Mesothelial cell of epicardium (in vitro differentiated cells): ENCODE measurements at places on chromosomes 3 and 15.

DNA sequence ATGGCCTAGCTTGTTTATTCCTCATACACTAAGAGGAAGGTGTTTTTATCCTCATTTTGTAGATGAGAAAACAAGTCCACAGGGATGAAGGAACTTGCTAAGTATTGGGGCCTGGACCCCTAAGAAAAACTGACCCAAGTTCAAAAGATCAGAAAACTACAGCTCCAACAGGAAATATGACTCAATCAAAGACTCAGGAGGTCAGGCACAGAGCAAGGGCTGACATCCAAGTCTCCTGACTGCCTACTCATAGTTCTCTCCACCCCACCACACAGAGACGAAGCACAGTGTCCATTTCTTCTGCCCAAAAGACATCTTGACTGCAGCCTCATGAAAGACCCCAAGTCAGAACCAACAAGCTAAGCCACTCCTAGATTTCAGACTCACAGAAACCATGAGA is 26.9 kb upstream of the TPM1 start:
- peaks cover 39% of the 10 kb centered on the region for H3K4me1 ChIP-seq
- DNase-seq, result no peak
- no peak overlapping the region for H3K4me3 ChIP-seq
- H3K27me3 ChIP-seq, result no peaks in the 10 kb centered on the region

GRCh38 chr3:193836918-193837317 is 243.9 kb downstream of the OPA1 start:
- H3K4me3 ChIP-seq, result no peak overlapping the region
- H3K27me3 ChIP-seq, result no peaks in the 10 kb centered on the region
- H3K27ac ChIP-seq, result no peak overlapping the region
- H3K36me3 ChIP-seq, result no peaks in the 10 kb centered on the region
- DNase-seq, result no peak

DNA sequence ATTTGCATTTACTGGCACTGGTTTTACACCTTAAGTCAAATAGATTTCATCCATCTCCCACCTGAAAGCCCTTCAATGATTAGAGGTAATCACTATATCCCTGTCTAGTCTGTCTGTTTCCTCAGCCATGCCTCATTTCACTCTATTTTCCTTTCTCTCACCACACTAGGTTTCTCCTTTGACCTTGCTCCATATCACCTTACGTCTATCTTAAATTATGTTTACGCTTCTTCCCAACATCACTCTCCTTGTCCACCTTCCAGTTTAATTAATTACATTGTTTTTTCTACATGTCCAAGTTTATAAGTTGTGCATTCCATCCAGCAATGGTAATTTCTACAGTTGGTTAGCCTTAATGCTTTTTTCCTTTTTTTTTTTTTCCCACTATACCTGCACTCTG is 396.7 kb upstream of the PDZRN3 start:
- H3K4me1 ChIP-seq, result no peaks in the 10 kb centered on the region
- H3K27ac ChIP-seq, result no peak overlapping the region
- no peak overlapping the region for H3K4me3 ChIP-seq
- H3K27me3 ChIP-seq, result peaks cover 6% of the 10 kb centered on the region

DNA sequence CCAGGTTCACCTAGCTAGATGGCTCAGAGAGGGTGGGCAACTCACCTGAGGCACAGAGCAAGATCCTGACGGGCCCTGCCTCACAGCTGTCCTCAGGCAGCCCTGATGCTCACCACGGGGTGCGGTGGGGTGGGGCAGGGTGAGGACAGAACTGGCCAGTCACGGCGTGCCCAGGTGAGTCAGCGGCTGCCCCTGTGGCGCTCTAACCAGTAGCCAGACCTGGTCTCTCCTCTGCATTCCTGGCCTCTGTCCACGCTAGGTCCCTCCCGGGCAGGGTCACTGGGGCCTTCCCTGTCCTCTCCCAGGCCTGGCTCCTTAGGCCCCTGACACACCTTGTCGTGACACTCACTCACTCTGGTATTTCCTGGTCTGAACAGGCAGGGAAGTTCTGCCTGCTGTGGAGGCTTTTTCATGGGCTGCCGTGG is 901 bp downstream of the ALS2CL start:
- DNase-seq, result no peak
- peak overlapping the region; percentile 10 for H3K27ac ChIP-seq
- H3K27me3 ChIP-seq, result peaks cover 17% of the 10 kb centered on the region
- peaks cover 7% of the 10 kb centered on the region for H3K4me1 ChIP-seq

- DNase-seq, result no peak
- H3K27me3 ChIP-seq, result peaks cover 22% of the 10 kb centered on the region
- peaks cover 11% of the 10 kb centered on the region for H3K4me1 ChIP-seq
- H3K27ac ChIP-seq, result no peak overlapping the region
Measured at GRCh38 chr3:116350119-116350733, 95.1 kb downstream of the LSAMP start.
